ENCODE measurements at places on chromosomes 2 and 18. TPM values are rescaled to one million over a fixed set of nuclear protein-coding genes. Genes with fewer than 3 reads are reported as not detected.

Gene ATOH8
- not detected for total RNA-seq

Gene SLC5A7
- total RNA-seq = not detected

Gene CD207
- not detected for total RNA-seq

Gene KCNJ13
- not detected for total RNA-seq

Gene COL4A3
- not detected for total RNA-seq

Gene BOLL
- not detected for total RNA-seq

GRCh38 chr18:47677952-47678351 is 252.5 kb downstream of the SMAD2 start:
- no peak for DNase-seq

GRCh38 chr18:27991391-27991790 is 185.5 kb downstream of the CDH2 start:
- DNase-seq = no peak

GRCh38 chr18:40179729-40180461 is 1775.1 kb upstream of the PIK3C3 start:
- no peak for DNase-seq

DNA sequence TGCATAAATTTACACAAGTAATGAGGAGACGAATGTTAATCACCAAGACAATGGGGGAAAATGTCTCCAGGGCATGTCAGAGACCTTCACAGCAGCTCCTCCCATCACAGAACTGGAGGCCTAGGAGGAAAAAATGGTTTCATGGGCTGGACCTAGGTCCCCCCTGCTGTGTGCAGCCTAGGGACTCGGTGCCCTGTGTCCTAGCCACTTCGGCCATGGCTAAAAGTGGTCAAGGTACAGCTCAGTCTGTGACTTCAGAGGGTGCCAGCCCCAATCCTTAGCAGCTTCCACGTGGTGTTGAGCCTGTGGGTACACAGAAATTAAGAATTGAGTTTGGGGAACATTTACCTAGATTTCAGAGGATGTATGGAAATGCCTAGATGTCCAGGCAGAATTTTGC is 152.2 kb upstream of the KCNJ3 start:
- no peak for DNase-seq

DNA sequence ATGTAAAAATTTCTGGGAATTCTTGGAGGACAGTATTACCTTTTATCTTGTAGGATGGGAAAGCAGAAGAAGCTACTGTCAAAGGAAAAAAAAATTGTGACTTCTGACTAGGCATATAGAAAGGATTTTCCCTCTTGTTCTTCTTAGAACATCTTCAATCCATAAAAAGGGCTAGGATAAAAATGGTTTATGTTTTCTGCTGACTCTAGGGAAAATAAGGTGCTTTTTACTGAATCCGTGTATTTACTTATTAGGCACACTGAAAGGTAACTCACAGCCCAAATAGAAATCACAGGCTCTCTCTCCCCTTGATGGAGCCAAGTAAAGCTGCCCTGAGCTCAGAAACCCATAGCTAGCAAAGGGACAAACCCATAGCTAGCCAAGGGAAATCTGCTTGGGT is 74.6 kb downstream of the EPAS1 start:
- no peak for DNase-seq

GRCh38 chr2:147623328-147623727 is 221.5 kb upstream of the ACVR2A start:
- peak; percentile 34 for DNase-seq

- DNase-seq = no peak
These were observed 66.5 kb downstream of the TSPYL6 start for GRCh38 chr2:54189539-54189938.

- DNase-seq = no peak
These were observed 678.8 kb downstream of the DCC start for GRCh38 chr18:53018791-53019190.

GRCh38 chr2:12170121-12170520 is 423.7 kb downstream of the LPIN1 start:
- DNase-seq = no peak

Measured in activated CD8-positive, alpha-beta T cell treated with anti-CD3 and anti-CD28 coated beads for 36 hours (primary cell).